Endodermal cell (in vitro differentiated cells): ENCODE measurements at places on chromosomes 2 and 18.

DNA sequence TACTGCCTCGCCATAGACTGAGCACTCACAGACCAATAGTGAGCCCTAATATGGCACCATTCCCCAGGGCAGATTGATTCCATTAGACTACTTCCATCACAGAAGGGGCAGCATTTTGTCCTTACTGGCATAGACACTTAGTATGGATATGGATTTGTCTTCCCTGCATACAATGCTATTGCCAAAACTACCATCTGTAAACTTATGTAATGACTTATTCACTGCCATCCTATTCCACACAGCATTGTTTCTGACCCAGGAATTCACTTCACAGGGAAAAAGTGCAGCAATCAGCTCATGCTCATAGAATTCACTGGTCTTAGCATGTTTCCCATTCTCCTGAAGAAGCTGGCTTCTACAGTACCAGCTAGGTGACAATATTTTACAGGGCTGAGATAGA lies 179.0 kb downstream of the PPP1R1C start:
- no peak for DNase-seq

DNA sequence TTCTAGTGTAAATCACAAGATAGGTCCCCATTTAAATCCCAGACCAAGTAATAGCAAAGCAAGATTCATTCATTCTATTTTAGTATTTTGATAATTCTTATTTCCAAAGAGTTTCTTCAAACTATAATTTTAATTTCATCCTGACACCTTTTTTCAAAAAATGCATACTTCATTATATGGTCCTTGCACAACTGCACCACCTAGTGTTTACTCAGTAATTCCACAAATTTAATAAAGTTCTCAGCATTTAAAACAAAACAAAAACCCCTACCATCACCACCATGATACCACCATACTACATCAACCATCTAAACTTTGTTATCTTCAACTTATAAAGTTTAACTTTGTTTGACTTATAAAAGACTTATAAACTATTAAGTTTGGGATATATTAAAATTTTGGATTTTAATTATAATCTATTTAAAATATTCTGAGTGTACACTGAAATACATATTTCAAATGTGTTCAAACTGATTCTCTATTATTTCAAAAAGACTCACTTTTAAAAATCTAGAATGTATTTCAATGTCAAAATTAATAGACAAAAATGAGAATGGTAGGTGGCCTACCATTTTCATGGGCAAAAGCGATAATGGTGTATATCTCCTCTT lies 44.2 kb downstream of the WDPCP start:
- no peak for DNase-seq

GRCh38 chr18:69400253-69400975 lies at the start of gene DOK6:
TSS of gene DOK6 (plus strand) at chr18:69400888.
- peak; percentile 86 for DNase-seq

GRCh38 chr2:16301961-16302360 lies 361.6 kb downstream of the MYCN start:
- DNase-seq: no peak

DNA sequence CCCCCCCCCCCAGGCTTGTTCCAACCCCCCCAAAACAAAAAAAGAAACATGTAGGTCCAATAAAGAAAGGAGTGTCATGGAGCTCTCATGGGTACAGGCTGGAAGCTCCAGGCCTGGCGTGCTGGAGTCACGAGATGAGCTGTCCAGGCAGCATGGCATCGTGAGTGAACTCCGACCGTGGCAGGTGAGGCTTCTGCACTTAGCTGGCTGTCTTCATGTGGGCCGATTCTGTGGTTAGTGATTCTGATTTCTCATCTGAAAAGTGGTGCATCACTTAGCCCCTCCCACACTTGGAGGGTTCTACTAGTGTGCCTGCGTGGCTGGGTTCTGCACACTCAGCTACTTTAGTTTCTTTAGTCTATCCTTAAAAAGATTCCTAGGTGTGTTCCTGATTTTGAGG lies 126.4 kb upstream of the MGAT5 start:
- DNase-seq: no peak

DNA sequence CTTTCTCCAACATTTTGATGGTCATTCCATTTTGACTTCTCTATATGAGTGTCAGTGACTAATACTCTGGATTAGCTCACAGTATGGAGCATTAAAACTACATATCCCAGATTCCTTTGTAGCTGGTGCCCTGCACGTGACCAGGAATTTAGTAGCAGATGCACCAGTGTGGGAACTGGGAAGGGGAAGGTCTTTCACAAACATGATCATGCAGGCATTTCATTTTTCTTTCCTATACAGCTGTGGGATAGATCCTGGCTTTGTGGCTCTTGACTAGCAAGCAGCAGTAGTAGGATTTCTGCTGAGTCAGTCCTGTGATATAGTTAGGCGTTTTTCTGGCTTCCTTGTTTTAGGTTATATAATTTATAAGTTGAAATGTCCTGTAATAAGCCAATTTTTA lies 971.0 kb upstream of the CDH2 start:
- peak; percentile 65 for DNase-seq

- no peak for DNase-seq
Measured at GRCh38 chr2:218371983-218372350, 10.1 kb upstream of the SLC11A1 start.
